ENCODE measurements at places on chromosomes 11 and 22.

GRCh38 chr11:82757660-82758357 is 24.1 kb upstream of the FAM181B start:
- no peak for DNase-seq

DNA sequence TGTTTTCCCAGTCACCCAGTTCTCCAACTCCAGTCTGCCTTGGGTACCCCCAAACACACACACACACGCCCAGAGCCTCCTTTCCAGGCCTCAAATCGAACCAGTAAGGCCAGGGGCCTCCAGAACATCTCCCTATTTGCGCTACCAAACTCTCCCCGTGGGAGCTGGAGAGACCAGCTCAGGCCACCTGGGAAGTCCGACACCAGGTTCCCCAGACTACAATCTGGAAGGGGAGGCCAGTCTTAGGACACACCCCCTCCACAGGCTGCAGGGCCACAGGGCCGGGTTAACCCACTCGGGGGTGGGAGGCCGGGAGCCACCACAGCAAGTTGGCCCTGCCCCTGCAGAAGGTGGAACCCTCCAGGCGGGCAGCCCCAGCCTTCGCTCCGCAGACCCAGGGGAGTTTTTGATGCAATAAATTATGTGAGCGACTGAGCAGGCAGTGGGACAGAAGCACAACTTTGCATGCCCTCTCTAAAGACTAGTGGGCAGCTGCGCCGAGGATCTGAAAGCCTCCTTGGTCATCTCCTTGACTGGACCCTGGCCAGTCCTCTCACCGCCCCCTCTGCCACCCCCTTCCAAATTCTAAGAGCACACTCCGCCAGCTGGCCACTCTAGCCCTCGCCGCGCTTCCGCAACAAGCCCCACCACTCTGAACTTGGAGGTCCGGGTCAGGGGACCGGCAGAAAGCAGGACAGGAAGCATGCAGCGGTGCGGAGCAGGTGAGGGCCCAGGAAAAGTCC is 2.8 kb downstream of the IGF2 start:
- no peak for DNase-seq

GRCh38 chr11:9509041-9509440 is 48.2 kb downstream of the ZNF143 start:
- no peak for DNase-seq

GRCh38 chr11:122210367-122210997 is 94.5 kb upstream of the BLID start:
- DNase-seq: no peak

- DNase-seq: no peak
Measured at GRCh38 chr11:132187814-132188213, 817.4 kb downstream of the NTM start.

- DNase-seq: no peak
Measured at GRCh38 chr11:120546312-120547205, 35.0 kb downstream of the GRIK4 start.

Data from NCI-H2107 (cell line).